ENCODE measurements at places on chromosomes 4 and X.

GRCh38 chrX:153685751-153686696 is 1.7 kb upstream of the SLC6A8 start:
- no peak for DNase-seq
- no peak overlapping the region for H3K4me3 ChIP-seq
- H3K27ac ChIP-seq = no peak overlapping the region
- no peaks in the 10 kb centered on the region for H3K27me3 ChIP-seq

DNA sequence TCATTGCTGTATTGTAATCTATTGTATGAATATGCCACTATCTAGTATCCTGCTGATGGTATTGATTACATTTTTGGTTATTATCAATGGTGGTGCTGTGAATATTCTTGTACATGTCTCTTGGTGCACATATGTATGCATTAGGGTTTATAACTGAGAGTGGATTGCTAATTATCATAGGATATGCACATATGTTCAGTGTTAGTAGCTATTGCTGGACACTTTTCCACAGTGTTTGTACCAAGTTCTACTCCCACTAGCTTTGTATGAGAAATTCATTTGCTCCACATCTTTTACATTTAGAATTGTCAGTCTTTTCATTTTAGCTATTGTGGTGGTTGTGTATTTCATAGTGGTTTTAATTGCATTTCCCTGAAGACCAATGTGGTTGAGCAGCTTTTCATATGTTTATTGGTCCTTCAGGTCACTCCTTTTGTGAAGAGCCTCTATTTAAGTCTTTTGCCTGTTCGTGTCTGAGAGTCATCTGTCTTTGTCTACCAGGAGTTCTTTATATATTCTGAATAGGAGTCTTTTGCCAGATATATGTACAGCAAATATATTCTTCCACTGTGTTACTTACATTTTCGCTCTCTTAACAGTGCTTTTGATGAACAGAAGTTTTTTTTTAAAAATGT is 87.1 kb downstream of the TBC1D19 start:
- no peaks in the 10 kb centered on the region for H3K36me3 ChIP-seq
- no peaks in the 10 kb centered on the region for H3K27me3 ChIP-seq
- DNase-seq = no peak
- H3K4me3 ChIP-seq = no peak overlapping the region

GRCh38 chr4:142925161-142925560 is 79.1 kb upstream of the INPP4B start:
- H3K4me3 ChIP-seq = no peak overlapping the region
- H3K4me1 ChIP-seq = no peaks in the 10 kb centered on the region
- H3K27ac ChIP-seq = no peak overlapping the region
- H3K27me3 ChIP-seq = peaks cover 29% of the 10 kb centered on the region
- no peak for DNase-seq

GRCh38 chr4:168674077-168674747 is 177.4 kb downstream of the PALLD start:
- no peaks in the 10 kb centered on the region for H3K36me3 ChIP-seq
- H3K4me3 ChIP-seq = no peak overlapping the region
- peaks cover 20% of the 10 kb centered on the region for H3K27me3 ChIP-seq

GRCh38 chrX:120753413-120754251 is 122.0 kb downstream of the CT47B1 start:
- peak overlapping the region; percentile 57 for H3K27ac ChIP-seq
- peaks cover 15% of the 10 kb centered on the region for H3K4me1 ChIP-seq
- no peak overlapping the region for H3K4me3 ChIP-seq
- peaks cover 7% of the 10 kb centered on the region for H3K27me3 ChIP-seq
- no peak for DNase-seq

DNA sequence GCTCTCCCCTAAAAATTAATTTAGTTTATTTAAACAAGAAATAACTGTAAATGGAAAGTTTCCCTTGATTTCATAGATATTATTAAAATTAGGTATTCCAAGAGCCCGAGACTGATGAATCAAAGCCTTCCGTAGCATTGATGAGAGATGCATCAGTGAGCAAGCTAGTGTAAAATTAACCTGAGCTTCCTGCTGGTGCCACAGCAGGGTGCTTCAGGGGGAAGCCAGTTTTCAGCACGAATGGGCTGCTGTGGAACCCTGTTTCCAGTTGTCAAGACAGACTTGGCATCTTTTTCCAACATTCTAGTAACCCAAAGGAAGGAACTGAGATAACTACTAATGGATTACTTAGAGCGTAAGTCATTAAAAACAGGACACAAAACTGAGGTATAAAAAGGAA is 221.7 kb downstream of the RBMX2 start:
- no peaks in the 10 kb centered on the region for H3K36me3 ChIP-seq
- no peak overlapping the region for H3K4me3 ChIP-seq

GRCh38 chr4:123631786-123632692 is 235.4 kb downstream of the SPRY1 start:
- H3K4me1 ChIP-seq = no peaks in the 10 kb centered on the region
- no peak overlapping the region for H3K27ac ChIP-seq
- no peaks in the 10 kb centered on the region for H3K36me3 ChIP-seq
- H3K27me3 ChIP-seq = no peaks in the 10 kb centered on the region
- no peak overlapping the region for H3K4me3 ChIP-seq

- no peaks in the 10 kb centered on the region for H3K4me1 ChIP-seq
- H3K27ac ChIP-seq = no peak overlapping the region
- no peaks in the 10 kb centered on the region for H3K27me3 ChIP-seq
- no peak overlapping the region for H3K4me3 ChIP-seq
- no peak for DNase-seq
- H3K36me3 ChIP-seq = no peaks in the 10 kb centered on the region
Measured at GRCh38 chr4:156390599-156391324, 437.1 kb upstream of the CTSO start.

DNA sequence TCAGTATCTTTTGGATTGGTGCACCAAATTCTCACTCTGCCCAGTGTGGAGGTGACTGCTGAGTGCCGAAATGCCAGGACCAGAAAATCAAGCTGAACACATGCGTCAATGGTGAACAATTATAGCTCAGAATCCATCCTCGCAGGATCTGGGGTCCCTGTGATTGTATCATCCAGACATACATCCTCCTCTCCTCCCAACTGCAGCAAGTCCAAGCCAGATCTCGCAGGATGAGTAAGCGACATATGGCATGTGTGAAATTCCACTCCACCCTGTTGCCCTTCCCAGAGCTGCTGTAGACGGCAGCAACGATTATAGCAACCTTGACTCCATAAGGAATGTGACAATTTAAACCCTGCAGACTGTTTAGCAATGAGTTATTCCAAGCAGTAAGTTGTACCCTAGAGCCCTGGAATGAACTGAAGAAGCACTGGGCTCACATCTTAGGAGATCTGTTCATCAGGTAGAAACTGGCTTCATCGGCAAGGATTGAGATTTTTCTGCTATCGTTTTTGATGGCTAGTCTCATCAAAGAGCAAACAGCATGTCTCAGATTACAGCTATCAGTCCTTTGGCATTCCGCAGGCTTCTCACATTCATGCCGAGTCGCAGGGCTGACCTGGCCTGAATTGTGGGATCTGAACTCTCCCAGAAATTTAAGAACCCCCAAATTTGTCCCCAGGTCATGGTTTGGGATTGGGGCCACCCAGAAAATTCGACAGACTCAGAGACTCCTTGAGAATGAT is 35.5 kb upstream of the SORBS2 start:
- no peaks in the 10 kb centered on the region for H3K27me3 ChIP-seq
- H3K36me3 ChIP-seq = no peaks in the 10 kb centered on the region
- H3K27ac ChIP-seq = no peak overlapping the region
- no peak overlapping the region for H3K4me3 ChIP-seq
- DNase-seq = no peak

GRCh38 chrX:56099271-56099670 is 132.9 kb upstream of the KLF8 start:
- H3K36me3 ChIP-seq = no peaks in the 10 kb centered on the region
- H3K4me3 ChIP-seq = no peak overlapping the region
- H3K27ac ChIP-seq = no peak overlapping the region
- H3K4me1 ChIP-seq = no peaks in the 10 kb centered on the region

DNA sequence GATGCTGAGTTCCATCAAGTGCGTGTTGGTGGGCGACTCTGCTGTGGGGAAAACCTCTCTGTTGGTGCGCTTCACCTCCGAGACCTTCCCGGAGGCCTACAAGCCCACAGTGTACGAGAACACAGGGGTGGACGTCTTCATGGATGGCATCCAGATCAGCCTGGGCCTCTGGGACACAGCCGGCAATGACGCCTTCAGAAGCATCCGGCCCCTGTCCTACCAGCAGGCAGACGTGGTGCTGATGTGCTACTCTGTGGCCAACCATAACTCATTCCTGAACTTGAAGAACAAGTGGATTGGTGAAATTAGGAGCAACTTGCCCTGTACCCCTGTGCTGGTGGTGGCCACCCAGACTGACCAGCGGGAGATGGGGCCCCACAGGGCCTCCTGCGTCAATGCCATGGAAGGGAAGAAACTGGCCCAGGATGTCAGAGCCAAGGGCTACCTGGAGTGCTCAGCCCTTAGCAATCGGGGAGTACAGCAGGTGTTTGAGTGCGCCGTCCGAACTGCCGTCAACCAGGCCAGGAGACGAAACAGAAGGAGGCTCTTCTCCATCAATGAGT is 46.6 kb downstream of the RHOH start:
- peak overlapping the region; percentile 83 for H3K4me3 ChIP-seq
- no peaks in the 10 kb centered on the region for H3K27me3 ChIP-seq
- DNase-seq = no peak
- H3K27ac ChIP-seq = peak overlapping the region; percentile 99
- H3K36me3 ChIP-seq = peaks cover 10% of the 10 kb centered on the region
- peaks cover 74% of the 10 kb centered on the region for H3K4me1 ChIP-seq

DNA sequence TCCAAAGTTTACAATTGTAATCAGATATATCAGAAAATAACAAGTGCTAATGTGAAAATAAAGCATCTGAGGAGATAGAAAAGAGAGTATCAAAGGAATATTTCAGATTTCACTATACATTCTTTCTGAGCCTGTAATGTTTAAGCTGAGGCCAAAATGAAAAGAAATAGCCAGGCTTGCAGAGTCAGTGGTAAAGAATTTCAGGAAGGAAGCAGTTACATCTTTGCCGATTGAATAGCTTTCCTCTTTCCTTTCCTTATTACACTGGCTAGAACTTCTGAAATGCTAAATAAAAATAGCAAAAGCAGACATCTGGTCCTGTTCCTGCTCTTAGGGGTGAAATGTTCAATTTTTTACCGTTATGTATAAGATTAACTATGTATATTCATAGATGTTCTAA is 1441.6 kb upstream of the PCDH7 start:
- H3K4me3 ChIP-seq = no peak overlapping the region
- H3K36me3 ChIP-seq = no peaks in the 10 kb centered on the region
- H3K27me3 ChIP-seq = no peaks in the 10 kb centered on the region
